Effector memory CD8-positive, alpha-beta T cell (primary cell): ENCODE measurements at places on chromosomes 1 and 21.

DNA sequence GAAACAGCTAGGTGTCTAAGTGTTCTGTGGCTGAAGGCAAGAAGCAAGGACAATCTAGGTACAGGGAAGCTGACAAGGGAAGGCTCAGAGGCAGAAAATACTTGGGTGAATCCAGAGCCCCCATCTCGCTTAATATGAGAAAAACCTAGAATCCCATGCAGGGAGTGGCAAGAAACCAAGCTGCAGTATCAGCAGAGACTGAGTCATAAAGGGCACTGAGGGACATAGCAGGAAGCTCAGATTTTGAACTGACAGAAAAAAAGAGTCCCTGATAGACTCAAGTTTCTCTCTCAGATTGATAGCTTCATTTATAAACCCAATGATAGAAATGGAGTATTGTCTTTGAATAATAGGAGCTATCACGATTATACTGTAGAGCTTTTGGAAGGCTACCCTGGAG is 77.3 kb upstream of the KCNJ15 start:
- no peak for DNase-seq

- no peak for DNase-seq
Observed at GRCh38 chr1:70426154-70427131, 15.4 kb downstream of the CTH start.

- no peak for DNase-seq
Observed at GRCh38 chr1:200243042-200243437, 166.8 kb downstream of the ZNF281 start.

DNA sequence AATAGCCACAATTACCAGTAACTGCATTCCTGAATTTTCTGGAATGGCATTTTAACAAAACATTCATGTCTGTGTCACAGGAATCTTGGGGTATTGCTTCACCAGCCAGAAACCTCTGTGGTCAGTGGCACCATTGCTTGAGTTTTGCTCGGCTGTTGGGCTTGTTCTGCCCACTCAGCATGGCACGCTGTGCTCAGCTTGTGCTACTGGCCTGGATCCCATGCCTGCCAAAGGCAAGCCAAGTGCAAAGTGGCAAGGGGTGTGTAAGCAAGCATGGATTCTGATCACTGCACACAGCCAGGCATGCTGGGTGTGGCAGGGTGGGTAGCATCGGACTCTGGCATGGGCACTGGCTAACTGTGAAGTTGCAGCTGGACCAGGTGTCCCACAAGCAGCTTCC is 1150.9 kb downstream of the MRPL39 start:
- DNase-seq, result no peak

GRCh38 chr1:165631342-165632151 is 513 bp downstream of the MGST3 start:
- peak; percentile 6 for DNase-seq

DNA sequence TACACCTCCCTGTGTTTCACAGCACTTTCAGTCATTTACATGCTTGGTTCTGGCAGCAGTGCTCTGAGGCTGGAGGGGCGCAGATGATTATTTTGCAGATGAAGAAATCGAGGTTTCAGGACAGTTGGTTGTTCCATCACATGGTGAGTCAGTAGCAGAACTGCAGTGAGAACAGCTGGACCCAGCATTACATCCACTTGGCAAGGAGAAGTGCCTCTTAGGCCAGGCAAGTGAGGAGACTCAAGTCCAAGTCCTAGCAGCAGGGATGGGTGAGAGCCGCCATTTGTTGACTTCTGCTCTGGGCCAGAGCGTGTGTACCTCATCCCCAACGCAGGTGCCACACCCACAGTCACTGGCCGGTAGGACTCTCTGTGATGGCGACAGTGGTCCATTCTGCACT is 26.8 kb upstream of the EPHA8 start:
- no peak for DNase-seq

DNA sequence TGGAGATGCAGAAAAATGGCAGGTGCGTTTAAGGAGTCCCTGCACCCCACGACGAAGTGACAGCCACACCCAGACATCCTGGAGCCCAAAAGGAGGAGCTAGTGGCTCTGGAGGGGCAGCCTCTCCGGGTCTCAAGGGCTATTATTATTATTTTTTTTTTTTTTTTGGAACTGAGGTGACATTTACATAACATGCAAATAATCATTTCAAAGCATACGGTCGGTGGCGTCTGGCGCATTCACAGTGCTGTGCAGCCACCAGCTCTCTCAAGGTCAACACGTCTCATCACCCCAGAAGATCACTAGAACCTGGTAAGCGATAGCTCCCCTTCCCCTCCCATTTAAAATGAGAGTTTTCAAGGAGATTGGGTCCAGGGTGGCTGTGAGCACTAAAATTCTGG is 67.5 kb upstream of the PDE9A start:
- DNase-seq, result no peak

GRCh38 chr21:44785620-44786335 is 15.8 kb downstream of the UBE2G2 start:
- DNase-seq, result no peak

GRCh38 chr1:232367293-232367692 is 262.6 kb downstream of the SIPA1L2 start:
- no peak for DNase-seq

- no peak for DNase-seq
Observed at GRCh38 chr1:154407198-154408091, 2.3 kb downstream of the IL6R start.

DNA sequence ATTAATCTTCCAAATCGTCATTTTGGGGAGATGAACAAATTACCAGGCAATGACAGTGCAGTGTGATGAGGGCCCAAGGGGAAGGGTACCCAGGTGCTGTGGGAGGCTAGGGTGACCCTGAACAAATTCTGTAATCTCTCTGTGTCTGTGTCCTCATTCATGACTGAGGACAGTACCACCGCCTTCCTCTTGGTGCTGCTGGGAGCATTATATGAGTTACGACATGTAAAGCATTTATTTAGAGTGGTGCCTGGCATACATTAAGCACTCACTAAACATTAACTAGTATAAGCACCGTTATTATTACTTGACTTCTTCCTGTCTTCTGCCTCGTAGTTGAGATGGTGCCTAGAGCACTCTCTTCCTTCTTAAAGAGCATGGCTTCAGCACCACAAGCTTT is 468.2 kb upstream of the VAMP3 start:
- no peak for DNase-seq

- no peak for DNase-seq
Observed at GRCh38 chr1:29164588-29164987, 17.1 kb downstream of the SRSF4 start.
